Uterus (tissue), 4 donors: ENCODE measurements at places on chromosomes 11 and 22. TPM values are rescaled to one million over a fixed set of nuclear protein-coding genes. Genes with fewer than 3 reads are reported as not detected.

The SERHL2 gene
- total RNA-seq, result 9.1 TPM

The APOA1 gene
- 3.5 TPM for total RNA-seq

The B4GALNT4 gene
- 1.8 TPM for total RNA-seq

The KCNK4 gene
- total RNA-seq, result 0.76 TPM

The DEPDC7 gene
- total RNA-seq, result 1.3 TPM

DNA sequence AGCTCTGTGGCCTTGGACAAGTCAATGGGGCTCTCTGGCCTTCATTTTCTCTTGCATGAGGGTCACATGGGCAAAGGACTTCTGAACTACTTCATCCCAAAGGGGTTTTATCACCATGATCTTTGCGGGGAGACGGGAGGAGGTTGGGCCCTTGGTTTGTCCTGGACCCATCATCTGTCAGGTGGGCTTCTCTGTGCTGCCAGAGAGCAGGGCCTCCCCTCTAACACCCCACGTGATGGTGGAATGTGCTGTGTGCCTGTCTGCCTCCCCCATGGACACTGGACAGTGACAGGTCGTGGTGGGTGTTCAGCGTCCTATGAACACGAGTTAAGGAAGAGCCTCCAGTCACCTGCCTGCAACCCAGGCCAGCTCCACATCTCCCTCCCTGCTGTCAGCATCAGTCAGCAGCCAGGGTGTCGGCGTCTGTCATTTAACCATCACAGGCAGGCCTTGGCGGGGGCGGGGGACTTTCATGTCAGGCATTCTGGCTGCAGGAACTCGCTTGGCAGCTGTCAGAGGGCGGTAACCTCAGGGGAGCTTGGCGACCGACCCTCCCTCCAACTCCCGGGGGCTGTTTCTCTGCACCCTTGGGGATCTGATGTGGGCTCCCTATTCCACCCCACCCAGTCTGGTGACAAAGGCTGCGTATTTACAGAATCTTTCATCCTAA is 2.6 kb upstream of the SUN2 start:
- DNase-seq, result no peak

DNA sequence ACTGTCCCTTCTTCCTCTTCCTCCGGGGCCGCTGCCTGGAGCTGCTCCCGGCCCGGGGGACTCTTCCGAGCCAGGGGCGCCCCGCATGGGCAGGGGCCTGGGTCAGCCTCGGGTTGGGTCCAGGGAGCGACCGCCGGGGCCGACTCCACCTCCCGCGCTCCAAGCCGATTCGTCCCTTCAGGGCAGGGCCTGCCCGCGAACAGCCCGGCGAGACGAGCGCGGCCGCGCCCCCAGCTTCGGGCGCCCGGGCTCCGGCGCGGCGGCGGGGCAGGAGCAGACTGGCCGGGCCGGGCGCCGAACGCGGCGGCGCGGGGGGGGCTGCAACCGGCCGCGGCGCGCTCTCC is at the start of gene LARGE1:
Gene LARGE1, minus strand, starts transcription at position 280 of the 344 bp plus-strand sequence.
- DNase-seq, result peak; percentile 30

DNA sequence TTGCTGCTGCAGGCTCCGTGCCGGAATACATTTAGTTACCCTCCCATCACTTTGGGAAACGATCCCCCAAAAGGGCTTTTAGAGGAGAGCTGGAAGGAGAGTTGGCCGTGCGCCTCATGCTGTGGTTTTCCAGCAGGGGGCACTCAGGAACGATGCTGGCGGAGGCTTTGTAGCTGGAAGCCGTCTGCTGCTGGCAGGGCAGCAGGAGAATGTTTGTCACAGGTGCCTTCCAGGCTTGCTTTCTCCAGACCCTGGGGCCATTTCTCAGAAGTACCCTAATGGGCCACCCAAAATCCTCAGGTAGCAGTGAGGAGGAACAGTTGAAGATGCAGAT is 30.0 kb upstream of the CABP7 start:
- peak; percentile 29 for DNase-seq

DNA sequence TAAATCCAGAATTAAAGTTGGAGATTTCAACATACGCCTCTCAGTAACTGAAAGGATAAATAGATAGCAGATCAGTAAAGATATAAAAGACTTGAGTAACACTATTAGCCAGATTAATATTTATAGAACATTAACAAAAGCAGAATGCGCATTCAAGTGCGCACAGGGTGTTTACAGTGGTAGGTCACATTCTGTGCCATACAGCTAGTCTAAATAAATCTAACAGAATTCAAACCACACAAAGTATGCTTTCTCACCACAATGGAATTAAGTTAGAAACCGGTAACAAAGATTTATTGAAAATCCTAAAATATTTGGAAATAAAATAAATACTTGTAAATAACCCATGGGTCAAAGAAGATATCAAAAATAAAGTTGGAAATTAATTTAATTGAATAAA is 341.0 kb downstream of the DYNC2H1 start:
- DNase-seq, result no peak
